ENCODE measurements at places on chromosomes 4 and X.

DNA sequence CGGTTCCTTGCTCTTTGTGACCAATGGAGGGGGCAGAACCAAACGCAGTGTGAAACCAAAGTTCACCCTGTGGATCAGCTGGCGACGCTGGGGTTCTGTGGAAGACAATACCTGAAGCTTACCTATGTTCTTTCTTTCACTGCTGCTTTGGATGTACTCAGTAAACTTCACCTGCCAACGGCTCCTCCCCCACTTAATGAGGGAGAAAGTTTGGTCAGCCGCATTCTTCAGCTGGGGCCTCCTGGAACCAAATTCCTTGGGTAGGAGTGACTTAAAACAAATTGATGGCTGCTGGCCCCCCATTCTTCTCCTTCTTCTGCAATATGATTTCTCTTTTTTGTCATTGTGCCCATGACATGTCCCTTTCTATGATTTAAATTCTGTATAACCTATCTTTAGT, 282.4 kb downstream of the ANK2 start:
- DNase-seq: no peak

- no peak for DNase-seq
These were observed 22.2 kb downstream of the GPAT3 start for GRCh38 chr4:83558059-83558653.

GRCh38 chrX:154317391-154317995, 21.9 kb downstream of the TKTL1 start:
- DNase-seq: no peak

DNA sequence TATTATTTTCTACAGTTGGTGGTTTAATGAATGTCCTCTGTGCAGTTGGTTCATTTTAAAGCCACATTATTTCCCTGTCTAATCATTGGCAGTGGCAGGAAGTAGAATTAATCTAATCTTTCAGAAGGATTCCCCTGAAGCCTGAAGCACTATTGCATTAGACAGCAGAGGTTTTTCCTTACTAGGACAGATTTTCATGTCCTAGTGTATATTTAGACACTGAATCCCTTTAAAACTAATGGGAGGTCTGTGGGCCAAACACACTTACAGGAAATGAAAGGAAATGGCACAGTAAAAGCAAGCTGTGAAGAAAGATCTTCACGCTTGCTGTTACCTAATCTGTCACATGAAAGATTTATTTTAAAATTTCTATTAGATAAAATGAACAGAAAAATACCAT, 165.2 kb downstream of the SLC39A8 start:
- no peak for DNase-seq

Measured in activated effector memory CD4-positive, alpha-beta T cell treated with anti-CD3 and anti-CD28 coated beads, Interleukin-2, amount 50 U/mL, for 16 hours (primary cell).